ENCODE measurements at places on chromosomes 7 and 10.

- no peak for DNase-seq
These were observed 271.0 kb upstream of the COBL start for GRCh38 chr7:51587604-51588003.

GRCh38 chr10:29434111-29434510 is 145.2 kb downstream of the LYZL1 start:
- no peak for DNase-seq

DNA sequence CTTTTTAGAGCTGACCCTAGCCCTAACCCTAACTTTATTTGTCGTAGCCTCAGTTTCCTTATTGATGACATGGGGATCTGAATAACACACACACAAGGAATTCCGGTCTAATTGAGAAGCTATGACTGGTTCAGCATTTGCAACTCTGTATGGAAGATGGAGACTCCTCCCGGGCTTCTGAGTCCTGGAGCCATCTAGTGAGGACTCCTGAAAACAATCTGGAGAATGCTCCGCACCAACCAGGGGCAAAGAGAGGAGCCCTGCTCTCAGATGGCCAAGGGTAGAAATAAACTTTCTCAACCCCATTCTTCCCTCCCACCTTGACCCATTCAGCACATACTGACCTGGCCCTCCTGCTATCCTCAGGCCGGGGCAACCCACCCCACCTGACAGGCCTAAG is 26.4 kb downstream of the MBL2 start:
- no peak for DNase-seq

DNA sequence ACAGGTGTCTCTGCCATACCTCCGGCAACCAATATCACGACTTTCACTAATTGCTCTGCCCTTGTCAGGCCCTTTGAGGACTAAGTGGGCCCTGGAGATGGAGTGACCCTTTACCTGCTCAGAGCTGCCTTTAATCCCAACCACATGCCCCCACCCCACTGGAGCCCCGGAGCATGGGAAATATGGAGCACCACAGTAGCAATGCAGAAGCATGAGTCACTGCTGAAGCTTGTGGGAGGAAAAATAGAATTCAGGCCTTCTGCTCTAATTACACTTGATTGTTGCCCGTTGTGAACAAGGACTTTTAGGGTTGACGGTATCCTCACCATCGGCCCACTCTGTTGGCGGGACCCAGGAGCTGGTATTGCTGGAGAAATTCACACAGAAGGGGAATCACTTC is 52.5 kb upstream of the FRMD4A start:
- no peak for DNase-seq
